ENCODE measurements at places on chromosomes 4 and X. TPM values are rescaled to one million over a fixed set of nuclear protein-coding genes. Genes with fewer than 3 reads are reported as not detected.

The EXOC1L gene
- not detected for total RNA-seq

The USP17L30 gene
- total RNA-seq = not detected

The NIPAL1 gene
- 2.9 TPM for total RNA-seq

The USP17L15 gene
- total RNA-seq = not detected

The LINC00632 gene
- 5.2 TPM for total RNA-seq

The DDIT4L gene
- total RNA-seq = 4.6 TPM

The CD99 gene
- total RNA-seq = 173 TPM

The SMAD1 gene
- total RNA-seq = 10.1 TPM

The CEP135 gene
- 9.2 TPM for total RNA-seq

The DGKQ gene
- 16.7 TPM for total RNA-seq

The MAP7D2 gene
- total RNA-seq = 0.56 TPM

The CAPN6 gene
- total RNA-seq = under 0.01 TPM

The GRIA2 gene
- total RNA-seq = not detected
